ENCODE measurements at places on chromosomes 3 and 15.

GRCh38 chr3:139202226-139202958, 141.4 kb upstream of the MRPS22 start:
- DNase-seq: no peak

GRCh38 chr3:43998836-43999727, 242.6 kb upstream of the TOPAZ1 start:
- DNase-seq: no peak

GRCh38 chr15:85403745-85404144, 23.3 kb downstream of the AKAP13 start:
- no peak for DNase-seq

- no peak for DNase-seq
Measured at GRCh38 chr3:30311781-30312180, 294.6 kb upstream of the TGFBR2 start.

GRCh38 chr3:170240671-170241070, 18.4 kb downstream of the PRKCI start:
- DNase-seq: no peak

- DNase-seq: no peak
Measured at GRCh38 chr3:70856414-70857162, 544.1 kb upstream of the MDFIC2 start.

DNA sequence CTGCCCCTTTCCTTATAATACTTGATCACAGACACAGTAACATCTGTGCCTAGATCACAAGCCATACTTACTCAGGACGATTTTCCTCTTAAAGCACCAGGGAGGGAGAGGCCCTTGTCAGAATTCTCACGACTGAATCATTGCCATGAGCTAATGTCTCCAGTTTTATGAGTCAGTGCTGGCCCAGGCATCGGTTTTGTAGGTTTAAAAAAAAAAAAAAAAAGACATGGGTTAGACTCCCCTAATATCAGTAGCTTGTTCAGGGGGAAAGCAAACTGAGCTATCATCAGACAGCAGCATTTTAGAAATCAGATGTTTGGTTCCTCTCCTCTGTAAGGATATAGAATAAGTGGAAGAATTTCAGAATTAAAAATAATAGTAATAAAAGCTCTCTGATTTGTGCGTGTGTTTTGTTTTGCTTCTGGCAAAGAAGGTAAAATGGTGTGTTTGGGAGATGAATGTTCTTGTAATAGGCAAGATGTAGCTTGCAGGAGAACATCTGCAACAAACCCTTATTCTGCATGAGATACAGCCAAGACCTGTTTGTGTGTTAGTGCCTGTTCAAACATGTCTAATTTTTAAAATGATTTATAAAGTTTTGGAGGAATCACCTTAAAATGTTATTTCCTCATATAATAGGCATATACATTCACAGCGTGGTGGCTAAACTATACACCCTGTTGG, 193.6 kb downstream of the TP63 start:
- no peak for DNase-seq

DNA sequence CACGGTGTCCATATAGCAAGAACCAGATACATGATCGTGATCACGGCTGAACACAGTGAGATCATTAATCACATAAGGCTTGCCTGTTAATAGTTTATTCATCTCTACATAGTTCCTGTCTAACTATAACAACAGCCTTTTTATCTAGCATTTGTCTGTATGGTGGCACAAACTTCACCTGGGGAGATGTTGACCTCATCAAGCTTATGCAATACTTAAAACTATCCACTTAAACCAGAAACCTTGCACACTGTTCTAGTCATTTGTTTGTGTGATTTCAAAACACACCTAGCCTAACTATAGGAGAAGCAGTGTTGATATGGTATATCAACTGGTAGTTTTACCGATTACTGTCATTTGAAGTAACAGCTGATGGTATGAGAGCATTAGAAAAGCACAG, 124.8 kb downstream of the VPS13C start:
- DNase-seq: no peak

- no peak for DNase-seq
Measured at GRCh38 chr3:157363393-157363792, 73.3 kb upstream of the PTX3 start.

GRCh38 chr3:45223889-45224727, 2.0 kb downstream of the TMEM158 start:
- DNase-seq: no peak

DNA sequence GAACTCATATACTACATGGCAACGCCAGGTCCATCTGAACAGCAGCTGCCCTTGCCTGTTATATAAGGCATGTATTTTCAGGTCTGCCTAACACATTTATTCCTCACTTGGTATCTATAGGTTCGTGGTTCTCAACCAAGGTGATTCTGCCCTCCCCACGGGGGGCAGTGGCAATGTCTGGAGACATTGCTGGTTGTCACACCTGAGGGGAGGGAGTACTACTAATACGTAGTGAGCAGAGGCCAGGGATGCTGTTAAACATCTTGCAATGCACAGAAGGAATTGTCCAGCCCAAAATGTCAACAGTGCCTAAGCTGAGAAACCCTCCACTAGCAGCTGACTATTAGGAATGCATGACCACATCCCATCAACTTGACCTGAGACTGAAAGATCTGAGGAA, 32.6 kb downstream of the ADAMTS9 start:
- DNase-seq: no peak

- no peak for DNase-seq
Measured at GRCh38 chr3:86790884-86791549, 199.9 kb downstream of the VGLL3 start.

- DNase-seq: no peak
Measured at GRCh38 chr3:74080056-74080461, 455.3 kb upstream of the PDZRN3 start.

DNA sequence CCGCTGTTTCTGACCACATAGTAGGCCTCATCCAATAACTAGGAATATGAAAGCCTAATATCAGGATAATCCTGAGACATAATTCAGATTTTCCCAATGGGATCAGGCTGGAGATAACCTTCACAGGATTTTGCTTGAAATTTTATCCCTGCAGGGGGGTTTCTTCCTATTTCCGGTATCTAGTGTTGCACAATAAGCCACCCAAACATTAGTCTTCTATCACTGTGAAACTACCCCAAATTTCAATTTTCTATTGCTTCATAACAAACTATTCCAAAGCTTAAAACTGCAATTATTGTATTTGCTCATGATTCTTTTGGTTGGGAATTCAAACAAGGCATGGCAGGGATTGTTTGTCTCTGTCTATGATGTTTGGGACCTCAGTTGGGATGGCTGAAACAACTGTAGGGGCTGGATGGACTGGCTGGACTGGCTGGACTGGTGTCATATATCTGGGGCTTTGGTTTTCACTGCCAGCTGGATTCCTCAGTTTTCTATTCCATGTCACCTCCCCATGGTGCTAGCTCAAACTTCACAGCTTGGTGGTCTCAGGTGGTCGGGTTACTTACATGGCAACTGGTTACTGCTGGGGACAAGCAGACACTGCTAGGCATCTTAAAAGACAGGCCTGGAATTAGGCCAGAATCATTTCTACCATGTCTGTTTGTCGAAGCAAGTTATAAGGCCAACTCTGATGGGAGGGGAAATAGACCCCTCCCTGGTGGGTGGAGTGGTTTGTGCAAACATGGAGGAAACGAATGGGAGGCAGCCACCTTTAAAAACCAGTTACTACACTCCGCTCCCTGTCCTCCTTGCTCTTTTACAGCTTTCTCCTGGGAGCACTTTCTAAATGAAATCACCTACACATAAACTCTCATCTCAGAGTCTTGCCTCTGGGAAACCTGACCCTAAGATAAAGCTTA, 88.2 kb upstream of the STT3B start:
- DNase-seq: no peak

- DNase-seq: no peak
Measured at GRCh38 chr3:177692304-177692975, 495.2 kb upstream of the TBL1XR1 start.

DNA sequence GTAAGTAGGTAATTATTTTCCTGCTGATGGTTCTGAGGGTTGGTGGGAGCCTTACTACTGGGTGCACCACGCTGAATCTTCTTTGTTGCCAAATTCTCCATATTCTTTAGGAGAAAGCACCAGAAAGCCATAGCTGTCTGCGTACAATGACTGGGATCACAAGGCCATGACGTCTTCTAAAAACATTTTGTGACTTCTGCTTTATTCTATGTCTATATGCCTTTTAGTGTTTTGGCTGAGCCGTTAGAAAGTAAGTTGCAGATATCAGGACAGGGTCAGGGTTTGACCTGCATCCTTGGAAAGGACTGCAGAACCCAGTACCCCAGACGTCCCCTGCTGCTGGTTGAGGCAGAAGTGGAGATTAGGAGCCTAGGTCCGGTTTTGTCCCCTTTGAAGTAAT, 95.6 kb downstream of the DNASE1L3 start:
- no peak for DNase-seq

- no peak for DNase-seq
Measured at GRCh38 chr3:60303160-60303559, 948.1 kb downstream of the FHIT start.

DNA sequence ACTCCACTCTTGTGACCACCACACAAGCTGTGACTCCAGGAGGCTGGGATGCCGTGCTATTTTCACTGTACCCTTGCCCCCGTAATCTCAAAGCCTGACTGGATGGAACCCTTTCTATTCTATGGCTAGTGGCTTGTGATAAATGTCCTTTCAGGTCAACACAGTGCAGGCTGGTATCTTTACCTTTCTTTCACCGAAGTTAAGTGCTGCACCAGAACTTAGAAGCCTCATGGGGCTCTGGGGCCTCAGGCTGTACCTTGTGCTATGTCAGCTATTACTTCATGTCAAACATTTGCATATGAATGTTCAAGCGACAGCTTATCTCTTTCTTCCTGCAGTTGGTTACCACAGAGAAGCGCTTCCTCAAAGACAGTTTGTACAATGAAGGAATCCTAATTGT, 66.8 kb downstream of the RPL39L start:
- no peak for DNase-seq

DNA sequence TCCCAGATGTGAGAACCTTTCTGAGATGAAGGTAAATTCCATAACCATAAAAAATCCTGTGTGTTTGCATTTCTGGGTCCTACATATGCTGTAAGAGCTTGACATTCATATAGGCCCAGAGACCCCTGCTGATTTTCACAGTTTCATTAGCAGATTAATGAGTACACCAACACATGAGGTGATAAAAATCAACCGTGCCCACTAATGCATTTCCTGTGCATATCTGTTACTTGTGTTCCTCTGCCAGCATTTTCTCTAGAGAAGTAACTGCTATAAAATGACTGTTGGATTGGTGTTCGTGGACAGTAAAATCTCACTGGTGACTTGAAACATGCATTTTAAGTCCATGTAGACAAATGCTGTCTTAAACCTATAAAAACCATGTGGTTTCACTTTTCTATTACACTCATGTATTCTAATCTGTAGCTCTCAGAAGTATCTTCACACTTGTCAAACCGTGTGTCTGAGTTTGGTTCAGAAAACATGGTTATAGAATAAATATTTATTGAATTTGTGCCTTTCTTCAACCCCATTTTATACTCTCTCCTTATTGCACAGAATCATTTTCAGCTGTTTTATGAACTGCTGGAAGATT, 14.6 kb downstream of the MAP2K5 start:
- no peak for DNase-seq

DNA sequence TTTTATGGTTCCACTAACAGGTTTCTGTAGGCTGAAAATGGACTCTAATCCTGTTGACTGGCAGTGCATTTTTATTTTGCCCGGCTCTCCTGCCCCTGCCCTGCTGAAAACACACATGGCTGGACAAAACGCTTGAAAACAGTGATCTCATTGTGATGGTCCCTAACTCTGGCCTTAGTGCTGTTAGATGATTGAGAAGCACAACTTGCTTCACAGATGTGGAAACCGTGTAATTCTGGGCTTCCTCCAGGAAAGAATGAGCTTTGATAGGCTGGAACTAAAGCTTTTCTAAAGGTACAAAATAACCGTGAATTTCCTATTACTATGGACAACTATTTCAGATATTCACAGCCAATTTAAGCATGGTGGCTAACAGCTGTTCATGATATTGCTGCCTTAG, 121.4 kb downstream of the VGLL3 start:
- DNase-seq: no peak

- DNase-seq: no peak
Measured at GRCh38 chr3:126365351-126366277, 8.4 kb upstream of the KLF15 start.
